HAP-1 (cell line): ENCODE measurements at places on chromosomes 11 and 22.

DNA sequence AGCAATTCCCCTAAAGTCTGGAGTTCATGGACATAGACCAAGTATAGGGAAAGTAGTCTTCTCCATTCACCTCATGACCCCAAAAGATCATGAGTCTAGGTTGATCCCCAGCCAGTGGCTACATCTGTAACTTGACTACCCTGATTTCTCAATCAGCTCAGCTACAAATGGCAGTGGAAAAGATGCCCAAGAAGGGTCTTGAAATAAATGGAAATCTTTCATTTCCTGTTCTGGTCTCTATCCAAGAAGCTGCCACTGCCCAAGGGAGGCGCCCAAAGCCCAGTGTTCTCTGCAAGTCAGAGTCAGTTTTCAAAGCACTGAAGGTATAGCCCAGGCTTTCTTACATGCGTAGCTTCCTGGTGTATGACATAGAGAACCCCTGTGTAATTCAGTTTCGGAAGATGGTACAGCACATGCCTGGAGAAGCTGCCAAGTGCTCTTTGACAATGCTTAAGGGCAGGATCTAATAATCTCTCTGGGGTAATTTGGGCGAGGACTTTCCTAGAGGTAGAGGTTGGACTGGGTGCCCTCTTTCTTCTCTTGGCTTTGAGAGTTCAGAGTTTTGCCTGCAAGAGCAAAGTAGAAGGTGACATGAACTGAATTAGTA lies 101.1 kb downstream of the ADAMTS15 start:
- no peak for DNase-seq

DNA sequence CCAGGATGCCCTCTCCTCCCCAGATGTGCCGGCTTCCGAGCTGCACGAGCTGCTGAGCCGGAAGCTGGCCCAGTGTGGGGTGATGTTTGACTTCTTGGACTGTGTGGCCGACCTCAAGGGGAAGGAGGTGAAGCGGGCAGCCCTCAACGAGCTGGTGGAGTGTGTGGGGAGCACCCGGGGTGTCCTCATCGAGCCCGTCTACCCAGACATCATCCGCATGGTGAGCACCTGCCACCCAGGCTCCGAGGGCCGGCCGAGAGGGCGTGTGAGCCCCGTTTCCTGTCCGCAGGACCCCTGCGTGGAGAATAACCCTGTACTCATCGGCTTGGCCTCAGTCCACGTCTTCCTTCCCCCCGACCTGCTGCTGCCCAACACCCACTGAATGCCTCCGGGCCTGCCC lies 2.2 kb downstream of the PPP2R5B start:
- no peak for DNase-seq

GRCh38 chr11:20839231-20839630 lies 169.8 kb downstream of the NELL1 start:
- peak; percentile 17 for DNase-seq

GRCh38 chr11:127789927-127790326 lies 789.4 kb upstream of the KIRREL3 start:
- DNase-seq: no peak

DNA sequence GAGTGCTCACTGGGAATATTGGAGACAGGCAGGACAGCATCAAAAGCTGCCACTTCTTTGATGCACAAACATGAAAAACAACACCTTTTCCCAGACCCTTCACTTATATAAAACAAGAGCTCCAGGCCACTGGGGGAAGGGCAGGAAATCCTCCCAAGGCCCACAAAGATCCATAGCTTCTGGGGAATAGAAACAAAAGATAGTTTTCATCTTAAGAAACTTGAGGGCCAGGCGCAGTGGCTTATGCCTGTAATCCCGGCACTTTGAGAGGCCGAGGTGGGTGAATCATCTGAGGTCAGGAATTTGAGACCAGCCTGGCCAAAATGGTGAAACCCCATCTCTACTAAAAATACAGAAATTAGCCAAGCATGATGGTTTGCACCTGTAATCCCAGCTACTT lies 15.3 kb downstream of the RTL6 start:
- no peak for DNase-seq

- DNase-seq: no peak
Measured at GRCh38 chr11:15544353-15544752, 429.6 kb downstream of the INSC start.

DNA sequence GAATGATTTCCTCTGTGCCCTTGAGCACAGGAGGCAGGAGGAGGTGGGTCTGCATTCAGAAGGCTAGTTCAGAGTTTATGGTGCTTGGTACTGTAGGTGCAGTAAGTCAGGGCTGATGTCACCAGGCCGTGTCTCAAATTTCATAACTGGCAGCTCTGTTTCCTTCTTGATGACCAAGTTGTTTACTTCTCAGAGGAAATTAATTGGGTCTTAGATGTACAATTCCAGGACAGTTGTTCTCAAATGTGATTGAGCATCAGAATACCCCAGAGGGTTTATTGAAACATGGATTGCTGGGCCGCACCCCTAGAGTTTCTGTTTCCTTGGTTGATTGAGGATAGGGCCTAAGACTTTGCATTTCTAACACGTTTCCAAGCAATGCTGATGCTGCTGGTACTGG lies 6.2 kb downstream of the AMOTL1 start:
- no peak for DNase-seq

GRCh38 chr22:25448435-25449051 lies 115.9 kb upstream of the GRK3 start:
- DNase-seq: peak; percentile 17

- DNase-seq: no peak
Measured at GRCh38 chr11:57458060-57458409, 2.3 kb upstream of the RTN4RL2 start.

DNA sequence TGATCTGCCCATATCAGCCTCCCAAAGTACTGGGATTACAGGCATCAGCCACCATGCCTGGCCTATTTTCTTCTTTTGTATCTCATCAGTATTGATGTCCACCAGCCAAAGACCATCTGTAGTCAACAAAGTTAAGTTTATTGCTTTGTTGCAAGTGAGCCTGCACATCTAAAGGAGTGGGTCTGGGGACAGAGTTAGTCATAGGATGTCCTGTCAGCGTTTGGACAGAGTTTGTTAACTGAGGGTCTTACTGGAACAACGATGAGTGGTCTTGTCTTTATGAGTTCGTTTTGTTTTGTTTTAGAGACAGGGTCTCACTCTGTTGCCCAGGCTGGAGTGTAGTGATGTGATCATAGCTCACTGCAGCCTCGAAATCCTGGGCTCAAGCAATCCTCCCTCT lies 40.6 kb upstream of the SEPTIN5 start:
- no peak for DNase-seq

DNA sequence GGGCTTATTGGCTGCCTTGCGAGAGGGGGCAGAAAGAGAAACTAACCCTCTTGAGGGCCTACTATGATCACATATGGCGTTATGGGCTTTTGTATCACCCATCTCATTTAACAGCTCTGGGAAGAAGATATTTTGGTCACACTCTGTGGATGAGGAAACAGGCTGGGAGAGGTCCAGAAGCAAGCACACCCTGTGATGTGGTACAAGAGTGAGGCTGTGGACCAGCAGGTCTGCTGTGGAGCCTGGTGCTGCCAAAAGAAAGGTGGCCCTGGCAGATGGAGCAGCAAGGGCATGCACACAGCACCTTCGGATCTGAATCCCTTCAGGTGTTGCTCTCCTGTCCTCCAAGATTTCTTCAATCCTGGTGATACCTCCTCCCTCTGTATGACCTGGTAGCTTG lies 64.1 kb downstream of the KCNC1 start:
- no peak for DNase-seq

- no peak for DNase-seq
Measured at GRCh38 chr22:22984967-22985366, 85.4 kb upstream of the GNAZ start.

GRCh38 chr11:114606003-114606801 lies 10.6 kb upstream of the NXPE4 start:
- no peak for DNase-seq

DNA sequence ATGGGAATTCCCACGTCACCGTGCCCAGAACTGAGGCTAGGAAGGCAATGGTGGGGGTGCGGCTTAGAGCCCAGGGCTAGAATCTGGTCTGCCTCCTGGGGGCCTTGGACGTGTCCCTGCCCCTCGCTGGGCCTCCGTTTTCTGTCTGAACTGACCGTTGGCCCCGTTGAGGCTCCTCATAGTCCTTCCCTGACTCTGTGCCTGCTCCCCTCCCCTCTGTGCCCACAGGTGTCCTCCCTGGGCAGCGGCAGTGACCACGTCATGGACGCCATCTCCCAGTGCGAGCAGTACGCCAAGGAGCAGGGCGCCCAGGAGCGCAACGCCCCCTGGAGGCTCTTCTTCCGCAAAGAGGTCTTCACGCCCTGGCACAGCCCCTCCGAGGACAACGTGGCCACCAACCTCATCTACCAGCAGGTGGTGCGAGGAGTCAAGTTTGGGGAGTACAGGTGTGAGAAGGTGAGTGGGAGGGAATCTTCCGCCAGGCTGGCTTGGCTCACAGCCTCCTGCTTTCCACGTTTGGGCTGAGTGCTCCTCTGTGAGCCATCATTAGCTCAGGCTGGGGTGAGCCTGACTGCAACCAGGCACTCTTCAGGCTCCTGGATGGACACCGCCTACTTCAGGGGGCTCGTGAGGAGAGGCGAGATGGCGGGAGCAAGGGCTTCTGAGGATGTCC lies 63.9 kb downstream of the MYO7A start:
- peak; percentile 48 for DNase-seq

GRCh38 chr22:24435861-24436371 lies 8.5 kb downstream of the ADORA2A start:
- DNase-seq: no peak

DNA sequence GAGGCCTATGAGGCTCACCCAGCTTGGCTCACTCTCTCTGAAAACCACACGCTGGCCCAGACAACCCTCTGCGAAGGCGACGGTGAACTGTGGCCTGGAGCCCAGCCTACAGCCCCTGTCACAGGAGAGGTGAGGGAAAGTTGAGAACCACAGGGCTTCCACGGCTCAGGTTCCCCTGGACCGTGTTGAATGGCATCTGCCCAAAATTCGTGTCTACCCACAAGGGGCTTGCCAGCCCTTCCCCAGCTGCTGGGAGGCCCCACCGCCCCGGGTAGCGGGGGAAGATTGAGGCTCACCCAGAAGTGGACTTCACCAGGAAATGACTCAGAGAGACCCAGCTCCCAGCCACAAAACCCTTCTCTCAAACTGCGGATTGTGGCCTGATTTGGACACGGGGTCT lies 197.1 kb downstream of the CTTN start:
- no peak for DNase-seq

DNA sequence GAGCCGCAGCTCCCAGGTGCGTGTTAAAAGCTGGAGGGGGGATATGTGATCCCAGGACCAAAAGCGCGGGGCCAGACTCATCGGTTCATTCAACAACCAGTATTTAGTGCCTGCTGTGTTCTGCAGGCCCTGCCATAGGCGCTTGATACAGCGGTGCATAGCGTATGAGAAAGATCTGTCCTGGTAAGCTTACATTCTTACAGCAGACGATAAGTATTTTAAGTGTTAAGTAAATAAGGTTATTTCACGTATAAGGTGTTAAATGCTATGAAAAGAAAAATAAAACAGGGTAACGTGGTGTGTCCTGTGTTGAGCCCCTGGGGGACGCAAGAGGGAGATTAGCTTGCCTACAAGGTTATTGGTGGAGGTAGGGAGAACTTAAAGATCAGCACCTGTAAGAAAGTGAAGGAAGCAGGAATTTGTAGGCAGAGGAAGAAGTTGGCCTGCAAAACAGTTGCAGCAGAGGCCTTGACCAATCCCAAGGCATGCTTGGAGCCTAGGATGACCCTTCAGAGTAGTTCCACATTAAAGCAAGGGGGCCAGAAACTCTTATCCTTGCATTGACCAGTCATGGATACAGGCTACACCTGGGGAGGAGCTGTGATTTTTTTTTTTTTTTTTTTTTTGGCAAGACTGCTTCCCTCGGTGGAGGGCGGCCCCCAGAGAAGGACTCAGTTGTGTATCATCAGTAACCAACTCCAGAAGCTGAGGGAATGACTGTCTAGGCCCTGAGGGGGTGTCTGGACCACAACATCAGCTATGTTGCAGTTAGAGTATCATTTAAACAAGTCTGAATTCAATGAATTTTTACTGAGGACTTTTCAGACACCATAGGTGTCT lies 487 bp upstream of the LIPT2 start:
- peak; percentile 43 for DNase-seq

GRCh38 chr11:77080643-77081210 lies 14.0 kb downstream of the CAPN5 start:
- no peak for DNase-seq

DNA sequence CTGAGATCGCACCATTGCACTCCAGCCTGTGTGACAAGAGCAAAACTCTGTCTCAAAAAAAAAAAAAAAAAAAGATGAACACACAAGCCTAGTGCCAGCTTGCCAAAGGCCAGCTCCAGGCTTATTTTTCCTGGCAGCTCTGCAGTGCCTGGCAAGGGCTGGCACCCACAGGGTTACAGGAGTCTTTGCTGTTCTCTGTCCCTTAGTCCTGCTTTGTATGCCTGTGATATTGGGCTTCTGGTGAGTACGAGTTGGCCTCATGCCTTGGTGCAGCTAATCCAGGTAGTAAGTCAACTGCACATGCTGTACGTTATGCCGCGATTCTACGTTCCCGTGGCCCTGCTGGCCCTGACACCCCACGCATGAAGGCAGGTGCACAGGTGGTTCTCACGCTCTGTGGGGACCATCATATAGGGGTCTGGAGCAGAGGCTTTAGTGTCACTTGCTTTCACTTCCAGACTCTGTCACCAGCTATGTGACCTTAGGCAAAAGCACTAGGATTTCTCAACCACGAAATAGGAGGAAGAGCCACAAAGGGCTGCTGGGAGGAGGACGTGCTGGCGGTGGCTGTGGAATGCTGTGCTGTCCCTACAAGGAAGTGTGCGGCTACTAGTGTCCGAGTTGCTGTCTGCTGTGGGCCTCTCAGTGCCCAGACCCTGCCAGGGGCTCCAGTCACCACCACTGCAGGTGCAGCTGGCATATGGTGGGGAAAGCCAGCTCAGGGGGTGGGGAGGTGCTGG lies 21.4 kb upstream of the RASL10A start:
- no peak for DNase-seq

DNA sequence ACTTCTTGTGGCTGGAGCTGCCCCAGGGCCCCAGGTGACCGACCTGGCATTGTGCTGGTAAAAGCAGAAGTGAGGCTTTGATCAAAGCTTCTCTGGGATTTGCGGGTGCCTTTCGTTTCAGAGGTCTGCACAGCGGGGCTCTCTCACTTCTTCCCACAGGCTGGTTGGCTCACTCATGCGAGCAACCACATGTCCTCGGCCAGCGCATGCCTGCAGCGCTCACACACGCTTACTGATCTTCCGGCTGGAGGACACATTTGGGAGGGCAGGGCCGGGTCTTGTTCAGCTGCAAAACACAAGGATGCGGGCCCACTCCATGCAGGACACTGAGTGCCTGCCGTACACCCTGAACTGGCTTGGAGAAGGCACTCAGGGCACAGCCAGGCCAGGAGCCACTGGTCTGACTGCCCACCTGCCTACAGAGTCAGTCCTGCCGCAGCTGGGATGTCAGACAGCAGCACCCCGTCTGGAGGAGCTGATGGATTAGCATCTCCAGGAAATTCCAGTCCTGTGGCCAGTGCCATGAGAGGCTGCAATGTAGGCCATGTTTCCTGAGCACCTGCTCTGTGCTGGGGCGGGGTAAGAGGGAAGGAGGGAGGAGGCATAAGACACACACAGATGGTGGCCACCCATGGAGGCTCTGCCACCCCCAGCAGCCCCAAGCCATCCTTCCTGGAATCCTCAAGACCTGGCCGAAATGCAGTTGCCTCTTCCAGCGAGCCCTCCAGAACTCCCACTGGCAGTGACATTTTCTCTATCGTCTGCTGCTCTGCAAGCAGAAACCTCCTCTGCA lies 1383.2 kb downstream of the BRD1 start:
- no peak for DNase-seq

- no peak for DNase-seq
Measured at GRCh38 chr22:23501708-23502107, 78.4 kb downstream of the IGLL1 start.
